ENCODE measurements at places on chromosomes 1 and 21.

DNA sequence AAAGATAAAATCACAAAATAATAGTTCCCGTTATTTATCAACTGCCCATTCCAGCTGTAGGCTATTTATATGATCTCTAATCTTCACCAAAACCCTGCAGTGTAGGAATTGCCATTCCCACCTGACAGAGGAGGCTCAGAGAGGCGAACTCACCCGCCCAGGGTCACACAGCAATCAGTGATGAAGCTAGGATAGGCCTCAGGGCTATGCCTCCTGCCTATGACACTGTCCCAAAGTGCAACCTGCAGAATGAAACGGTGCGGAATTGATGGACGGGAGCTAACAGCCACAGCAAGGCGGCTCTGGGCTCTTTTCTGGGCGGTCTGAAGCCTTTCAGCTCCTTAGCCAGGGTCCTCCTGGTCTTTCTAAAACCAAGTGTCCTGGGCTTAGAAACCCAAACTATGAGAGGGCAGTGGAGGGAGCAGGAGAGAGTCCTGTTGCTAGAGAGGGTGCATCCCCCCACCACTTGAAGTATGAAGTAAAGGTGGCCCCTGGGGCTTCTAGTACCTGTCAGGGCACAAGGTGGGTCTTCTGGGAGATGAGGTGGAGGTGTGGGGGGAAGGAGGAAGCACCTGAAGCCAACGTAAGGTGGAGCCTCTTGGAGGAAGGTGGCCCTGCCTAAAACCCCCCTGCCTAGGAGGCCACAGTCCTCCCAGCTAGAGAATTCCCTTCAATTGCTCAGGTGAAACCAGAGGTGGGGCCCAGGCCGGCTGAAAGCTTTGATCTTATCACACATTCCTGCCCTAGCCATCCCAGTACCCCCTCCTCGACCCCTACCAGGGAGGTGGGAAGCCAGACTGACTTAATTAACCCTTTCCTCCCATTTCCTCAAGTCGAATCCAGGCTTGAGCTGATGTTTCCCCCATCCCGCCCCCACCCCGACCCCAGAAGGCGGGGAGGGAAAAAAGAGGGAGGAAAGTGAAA, 14.8 kb downstream of the HSPG2 start:
- DNase-seq: no peak

DNA sequence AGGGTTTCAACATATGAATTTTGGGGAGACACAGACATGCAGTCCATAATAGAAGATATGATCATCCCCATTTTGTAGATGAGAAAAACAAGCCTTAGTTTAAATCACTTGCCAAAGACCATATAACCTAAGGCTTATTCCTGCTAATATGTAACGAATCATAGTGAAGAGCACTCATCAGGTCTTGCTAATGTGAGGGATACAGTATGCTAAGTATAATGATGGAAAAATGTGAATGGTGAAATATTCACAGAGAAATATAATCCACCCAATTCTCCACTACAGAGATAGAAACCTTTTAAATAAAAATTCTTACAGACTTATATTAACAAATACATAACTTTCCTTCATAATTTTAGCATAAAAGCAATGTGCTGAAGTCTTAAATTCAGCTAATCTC, 18.9 kb downstream of the ERICH3 start:
- DNase-seq: no peak

DNA sequence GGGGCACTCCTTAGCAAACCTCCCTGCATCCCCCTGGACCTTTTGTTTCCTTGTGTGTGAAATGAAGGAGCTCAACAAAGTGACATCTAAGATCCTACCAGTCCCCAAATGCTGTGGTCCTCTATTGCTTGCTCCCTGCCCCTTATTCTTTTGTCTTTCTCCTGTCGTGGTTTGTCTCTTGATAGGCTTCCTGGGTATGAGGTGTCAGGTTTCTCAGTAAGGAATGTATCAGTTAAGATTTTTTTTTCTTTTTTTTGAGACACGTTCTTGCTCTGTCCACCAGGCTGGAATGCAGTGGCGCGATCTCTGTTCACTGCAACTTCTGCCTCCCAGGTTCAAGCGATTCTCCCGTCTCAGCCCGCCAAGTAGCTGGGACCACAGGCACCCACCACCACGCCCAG, 16.8 kb downstream of the CNIH3 start:
- no peak for DNase-seq

DNA sequence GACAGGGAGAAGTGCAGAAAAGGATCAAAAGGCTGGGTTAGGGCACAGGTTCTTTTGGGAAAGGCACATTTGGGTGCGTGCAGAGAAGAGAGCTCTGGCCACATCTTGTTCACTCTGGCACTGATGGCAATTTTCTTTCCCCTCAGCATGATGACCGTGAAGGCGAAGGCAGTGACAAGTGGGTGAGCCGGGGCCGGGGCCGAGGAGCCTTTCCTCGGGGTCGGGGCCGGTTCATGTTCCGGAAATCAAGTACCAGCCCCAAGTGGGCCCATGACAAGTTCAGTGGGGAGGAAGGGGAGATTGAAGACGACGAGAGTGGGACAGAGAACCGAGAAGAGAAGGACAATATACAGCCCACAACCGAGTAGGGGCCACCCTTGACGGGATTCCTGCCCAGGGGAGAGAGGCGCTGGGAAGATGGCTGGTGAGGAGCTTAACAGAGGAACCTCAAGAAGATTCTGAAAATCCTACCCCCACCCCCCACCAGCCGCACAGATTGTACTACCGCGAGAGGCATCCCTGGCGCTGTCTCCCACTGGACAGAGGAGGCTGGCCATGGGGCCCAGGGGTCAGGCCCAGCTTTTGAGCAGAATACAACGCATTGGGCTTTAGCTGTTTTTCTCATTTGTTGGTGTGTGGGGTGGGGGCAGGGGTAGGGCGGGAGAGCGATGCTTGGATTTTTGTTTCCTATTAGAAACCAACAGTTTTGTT, 2.4 kb upstream of the SH3D21 start:
- DNase-seq: no peak

DNA sequence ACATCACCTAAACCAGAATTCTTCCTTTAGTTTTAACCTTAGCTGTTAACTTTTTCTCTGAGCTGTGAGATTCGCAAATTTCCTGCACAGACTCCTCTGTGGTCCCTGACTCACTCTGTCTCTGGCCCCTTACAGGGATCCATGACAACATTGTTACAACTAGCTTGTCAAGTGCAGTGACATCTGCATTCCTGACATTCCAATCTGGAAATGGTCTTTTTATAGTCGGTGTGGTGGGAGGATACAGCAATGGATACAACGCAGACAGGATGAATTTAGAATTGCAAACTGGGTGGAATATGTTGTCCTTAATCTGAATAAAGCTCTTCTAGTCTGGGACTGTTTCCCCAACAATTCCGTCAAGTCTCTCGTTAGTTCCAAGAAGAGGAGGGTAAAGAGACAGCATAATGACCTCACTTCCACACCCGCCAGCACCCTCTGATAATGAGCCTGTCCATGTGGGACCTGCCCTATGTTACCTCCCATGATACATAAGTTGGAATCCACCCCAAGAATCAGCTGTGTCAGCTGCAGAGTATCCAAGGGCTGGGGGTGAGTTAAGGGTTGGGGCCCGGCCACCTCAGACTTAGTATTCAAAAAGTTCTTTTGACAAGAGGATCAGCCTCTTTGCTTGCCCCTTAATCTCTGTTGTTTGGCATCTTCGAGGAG, 49.4 kb downstream of the ILDR2 start:
- DNase-seq: no peak

DNA sequence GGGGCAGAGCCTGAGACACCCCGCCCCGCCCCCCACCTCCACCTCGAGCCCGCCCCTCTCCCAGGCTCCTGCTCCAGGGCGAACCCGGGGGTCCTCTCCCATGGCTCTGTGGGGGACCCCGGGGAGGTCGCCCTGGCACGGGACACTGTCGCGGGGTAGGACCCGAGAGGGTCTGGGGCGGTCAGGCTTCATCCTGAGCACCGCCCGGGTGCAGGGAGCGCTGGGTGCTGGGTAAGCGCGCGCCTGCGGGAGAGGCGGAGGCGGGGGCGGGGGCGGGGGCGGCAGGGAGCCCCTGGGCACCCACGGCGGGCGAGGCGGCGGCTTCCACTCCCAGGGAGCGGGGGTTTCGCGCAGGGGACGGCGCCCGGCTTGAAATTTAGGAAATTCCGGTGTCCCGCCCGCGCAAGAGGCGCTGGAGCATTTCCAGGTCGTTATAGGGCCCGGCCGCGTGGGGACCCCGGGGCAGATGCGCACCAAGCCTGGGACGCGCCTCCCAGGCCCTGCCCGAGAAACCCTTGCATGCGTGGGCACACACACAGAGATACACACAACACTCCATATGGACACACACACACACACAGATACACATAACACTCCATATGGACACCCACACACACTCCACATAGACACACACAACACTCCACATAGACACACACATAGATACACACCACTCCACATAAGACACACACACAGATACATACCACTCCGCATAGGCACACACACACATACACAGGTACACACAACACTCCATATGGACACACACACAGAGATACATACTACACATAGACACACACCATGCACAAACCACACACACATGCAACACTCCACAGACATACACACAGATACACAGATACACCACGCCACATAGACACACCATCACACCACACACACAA, 48.7 kb upstream of the SLC19A1 start:
- DNase-seq: no peak

GRCh38 chr1:166111430-166111829, 55.4 kb downstream of the FAM78B start:
- no peak for DNase-seq

GRCh38 chr1:165217958-165218357, 138.6 kb downstream of the LMX1A start:
- DNase-seq: no peak

DNA sequence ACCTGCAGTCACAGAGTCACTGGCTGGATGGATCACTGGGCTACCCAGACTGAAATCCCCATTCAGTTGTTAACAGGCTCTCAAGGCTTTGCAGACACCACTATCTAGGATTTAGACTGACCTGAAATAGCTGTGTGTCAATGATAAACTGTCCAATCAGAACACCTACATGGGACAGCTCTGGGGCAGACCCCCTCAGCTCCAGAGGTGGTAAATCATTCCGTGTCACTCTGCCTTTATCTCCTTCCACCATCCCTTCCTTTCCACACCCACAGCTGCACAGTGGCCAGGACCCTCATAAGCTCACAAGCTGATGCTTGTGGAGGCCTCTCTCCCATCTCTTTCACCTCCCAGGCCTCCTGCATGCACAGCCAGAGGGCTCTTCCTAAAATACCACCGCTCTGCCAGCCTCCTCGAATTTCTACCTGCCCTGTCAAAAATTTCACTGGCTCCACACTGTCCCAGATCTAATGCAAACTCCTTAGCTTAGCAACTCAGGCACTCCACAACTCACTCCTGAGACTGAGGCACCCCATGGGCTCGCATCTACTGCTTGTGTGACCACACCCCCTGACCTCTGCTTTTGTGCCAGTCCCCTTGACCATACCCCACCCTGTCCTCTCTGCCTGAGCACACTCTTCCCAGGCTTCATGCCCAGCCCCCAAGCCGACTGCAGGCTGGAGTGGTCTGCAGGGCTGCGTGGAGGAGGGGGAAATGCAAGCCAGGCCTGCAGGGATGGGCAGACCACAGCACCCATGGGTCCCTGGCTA, 5.8 kb downstream of the CAPZB start:
- DNase-seq: no peak

DNA sequence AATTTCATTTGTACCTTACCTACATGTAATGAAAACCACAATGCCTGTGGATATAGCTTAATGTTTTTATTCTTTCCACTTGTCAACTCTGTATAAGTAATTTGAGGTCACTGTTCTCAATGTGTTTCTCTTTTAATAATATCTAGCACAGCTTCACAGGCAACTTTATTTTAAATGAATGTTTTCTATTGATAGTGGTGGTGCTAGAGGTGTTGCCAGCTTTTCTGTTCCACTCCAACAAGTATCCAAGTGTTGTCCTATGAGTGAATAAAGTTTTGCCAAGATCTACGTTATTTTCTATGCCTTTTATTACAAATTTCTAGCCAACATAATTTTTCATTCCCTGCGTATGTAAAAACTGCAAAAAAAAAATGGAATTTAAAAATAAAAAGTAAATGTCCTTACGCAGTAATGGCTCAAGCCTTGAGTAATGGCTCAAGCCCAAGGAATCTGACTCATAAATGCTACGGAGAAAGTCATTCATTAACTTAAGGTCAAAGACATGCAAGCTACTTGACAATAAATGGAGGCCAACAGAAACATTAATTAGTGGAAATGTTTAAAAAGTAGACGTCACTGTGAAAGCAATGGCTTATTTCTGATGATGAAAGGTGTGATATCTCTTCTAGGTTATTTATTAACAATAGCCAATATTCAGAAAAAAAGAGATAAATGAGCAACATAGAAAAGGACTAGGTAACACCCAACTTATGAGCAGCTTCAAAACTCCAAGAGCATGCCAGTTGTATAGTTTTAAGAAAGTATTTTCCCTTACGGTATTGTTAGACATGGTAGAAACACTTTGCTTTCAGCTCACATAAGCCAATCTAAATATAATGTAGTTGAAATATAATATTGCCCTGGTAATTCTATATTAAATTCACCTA, 71.4 kb downstream of the SLC44A5 start:
- DNase-seq: no peak

- no peak for DNase-seq
These were observed 623 bp downstream of the RPL22 start for GRCh38 chr1:6198646-6199297.

GRCh38 chr1:160768295-160768657, 27.7 kb upstream of the LY9 start:
- DNase-seq: peak; percentile 29

DNA sequence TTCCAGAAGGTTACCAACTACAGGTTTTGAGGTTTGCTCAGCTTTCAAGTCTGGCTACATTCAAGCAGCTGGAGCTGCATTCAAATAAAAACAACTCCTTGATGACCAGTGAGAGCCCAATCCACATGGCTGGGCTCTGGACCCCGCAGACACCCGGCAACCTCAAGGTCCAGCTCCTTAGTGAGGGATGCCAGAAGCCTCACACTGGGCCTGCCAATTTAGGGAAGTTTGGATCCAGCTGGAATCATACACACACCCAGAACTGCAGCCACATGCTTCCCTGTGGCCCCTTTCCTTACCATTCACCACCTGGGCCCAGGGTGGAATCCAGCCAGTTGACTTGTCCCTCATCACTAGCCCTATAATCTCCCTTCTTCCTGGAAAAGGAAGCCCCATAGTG, 123.7 kb downstream of the UBE2U start:
- DNase-seq: no peak

GRCh38 chr1:14910984-14911721, 242.4 kb upstream of the TMEM51 start:
- no peak for DNase-seq

- DNase-seq: no peak
These were observed 207.7 kb downstream of the GREM2 start for GRCh38 chr1:240404286-240404685.

- no peak for DNase-seq
These were observed 26.9 kb upstream of the DDR2 start for GRCh38 chr1:162605225-162605927.

GRCh38 chr1:177255411-177255810, 84.7 kb downstream of the BRINP2 start:
- no peak for DNase-seq

GRCh38 chr1:38727684-38728584, 131.6 kb downstream of the RRAGC start:
- peak; percentile 30 for DNase-seq

GRCh38 chr1:67536957-67537666, 106.9 kb upstream of the SERBP1 start:
- no peak for DNase-seq

- no peak for DNase-seq
These were observed 6.5 kb downstream of the CACHD1 start for GRCh38 chr1:64476251-64476952.

All from NCI-H1694 treated with DMSO at 0.1 percent for 48 hours (cell line).